ENCODE measurements at places on chromosomes 3 and 15. TPM values are rescaled to one million over a fixed set of nuclear protein-coding genes. Genes with fewer than 3 reads are reported as not detected.

The ZNF774 gene
- 6.2 TPM for total RNA-seq

The GNAT1 gene
- 0.48 TPM for total RNA-seq

The PRTG gene
- 11.4 TPM for total RNA-seq

The GOLGA6D gene
- total RNA-seq, result not detected

The SLC51A gene
- 10.3 TPM for total RNA-seq

The LRRC15 gene
- total RNA-seq, result 0.08 TPM

The SLC12A1 gene
- total RNA-seq, result not detected

The STAC gene
- total RNA-seq, result 17.6 TPM

The KNL1 gene
- total RNA-seq, result 16.2 TPM

The SMAD6 gene
- 10.6 TPM for total RNA-seq

The CASR gene
- not detected for total RNA-seq

The BFSP2 gene
- not detected for total RNA-seq

The LEKR1 gene
- total RNA-seq, result 3.2 TPM

The HESX1 gene
- 3.4 TPM for total RNA-seq

The COL6A5 gene
- not detected for total RNA-seq

The SNTN gene
- total RNA-seq, result not detected

The CPOX gene
- 30.4 TPM for total RNA-seq

The PEX5L gene
- 0.98 TPM for total RNA-seq

The COL8A1 gene
- 6.6 TPM for total RNA-seq

The EFCC1 gene
- total RNA-seq, result 0.24 TPM

The SOX2 gene
- not detected for total RNA-seq

The P2RY13 gene
- total RNA-seq, result not detected

The PCYT1A gene
- total RNA-seq, result 91.2 TPM

The FANCD2 gene
- total RNA-seq, result 52.2 TPM

The MYRIP gene
- total RNA-seq, result not detected

The DNAH12 gene
- total RNA-seq, result 0.22 TPM

The CGNL1 gene
- total RNA-seq, result 0.50 TPM

The ARPIN gene
- 30.4 TPM for total RNA-seq

The LYSMD4 gene
- total RNA-seq, result 5.7 TPM

The IQGAP1 gene
- total RNA-seq, result 164 TPM

The TRPM1 gene
- total RNA-seq, result not detected

The TERB2 gene
- total RNA-seq, result not detected

The SLC49A4 gene
- 28.1 TPM for total RNA-seq

The ABCF3 gene
- total RNA-seq, result 137 TPM

The ANKRD28 gene
- total RNA-seq, result 82.6 TPM

The SKOR1 gene
- 0.13 TPM for total RNA-seq

The STRIT1 gene
- total RNA-seq, result not detected

The GP9 gene
- not detected for total RNA-seq

The LYZL4 gene
- not detected for total RNA-seq

The PSMA4 gene
- 142 TPM for total RNA-seq

The C3orf20 gene
- total RNA-seq, result not detected

The SNURF gene
- total RNA-seq, result 8.7 TPM

Measured in PC-9 (cell line).